ENCODE measurements at places on chromosomes 11 and 22.

DNA sequence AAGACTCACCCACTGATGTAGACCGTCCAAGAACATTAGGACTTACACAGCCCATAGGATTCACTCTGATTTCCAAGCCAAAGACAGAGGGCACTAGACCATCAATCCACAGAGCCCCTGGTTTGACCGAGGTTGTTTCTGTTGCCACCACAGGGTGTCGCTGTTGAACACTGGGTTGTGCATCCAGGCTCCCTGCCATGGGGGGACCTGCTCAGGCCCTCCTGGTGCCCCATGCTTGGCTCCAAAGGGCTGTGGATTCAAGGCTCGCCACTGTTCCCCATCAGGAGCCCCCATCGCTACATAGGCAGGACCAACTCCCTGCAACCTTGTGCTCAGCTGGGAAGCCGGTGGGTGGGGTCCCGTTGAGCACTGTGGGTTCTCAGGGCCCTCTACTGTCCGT lies 128.0 kb upstream of the ANO1 start:
- DNase-seq, result peak; percentile 47

- DNase-seq, result no peak
Observed at GRCh38 chr11:96538622-96539021, 148.8 kb downstream of the JRKL start.

DNA sequence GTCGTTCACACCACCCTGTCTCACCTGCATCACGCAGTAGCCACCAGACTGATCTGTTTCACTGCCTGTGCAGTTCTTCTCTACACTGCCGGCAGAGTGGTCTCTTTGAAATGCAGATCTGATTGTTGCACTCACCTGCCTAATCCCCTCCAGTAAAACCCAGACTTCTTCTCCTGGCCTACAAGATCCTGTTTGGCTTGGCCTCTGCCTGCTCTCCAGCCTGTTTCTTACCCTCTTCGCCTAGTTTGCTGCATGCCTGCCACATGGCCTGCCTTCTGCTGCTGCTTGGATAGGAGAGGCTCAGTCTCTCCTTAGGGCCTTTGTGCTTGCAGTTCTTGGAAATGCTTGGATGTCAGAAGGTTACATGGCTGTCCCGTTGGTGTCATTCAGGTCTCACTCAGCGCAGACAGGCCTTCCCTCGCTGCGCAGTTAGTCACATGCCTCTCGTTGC lies 42.0 kb downstream of the PACS1 start:
- DNase-seq, result no peak

DNA sequence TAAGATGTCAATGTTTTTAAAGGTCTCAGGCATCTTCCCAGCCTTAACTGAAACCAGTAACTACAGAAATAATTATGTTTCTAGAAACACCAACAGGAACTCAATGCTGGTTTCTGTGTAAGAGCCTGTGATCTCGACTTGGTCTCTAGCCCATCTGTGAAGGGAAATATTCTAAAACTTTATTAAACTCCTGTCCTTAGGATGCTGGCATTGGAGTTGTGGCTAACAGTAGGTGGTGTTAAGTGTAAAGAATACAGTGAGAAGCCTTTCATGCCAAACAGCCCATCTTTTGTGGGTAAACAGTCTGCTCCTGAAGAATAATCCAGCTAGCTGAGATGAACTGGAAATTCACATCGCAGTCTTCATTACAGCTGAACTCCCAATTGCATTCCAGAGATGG lies 133.2 kb downstream of the ADAMTS15 start:
- DNase-seq, result peak; percentile 53
